ENCODE measurements at places on chromosomes 1 and 21.

DNA sequence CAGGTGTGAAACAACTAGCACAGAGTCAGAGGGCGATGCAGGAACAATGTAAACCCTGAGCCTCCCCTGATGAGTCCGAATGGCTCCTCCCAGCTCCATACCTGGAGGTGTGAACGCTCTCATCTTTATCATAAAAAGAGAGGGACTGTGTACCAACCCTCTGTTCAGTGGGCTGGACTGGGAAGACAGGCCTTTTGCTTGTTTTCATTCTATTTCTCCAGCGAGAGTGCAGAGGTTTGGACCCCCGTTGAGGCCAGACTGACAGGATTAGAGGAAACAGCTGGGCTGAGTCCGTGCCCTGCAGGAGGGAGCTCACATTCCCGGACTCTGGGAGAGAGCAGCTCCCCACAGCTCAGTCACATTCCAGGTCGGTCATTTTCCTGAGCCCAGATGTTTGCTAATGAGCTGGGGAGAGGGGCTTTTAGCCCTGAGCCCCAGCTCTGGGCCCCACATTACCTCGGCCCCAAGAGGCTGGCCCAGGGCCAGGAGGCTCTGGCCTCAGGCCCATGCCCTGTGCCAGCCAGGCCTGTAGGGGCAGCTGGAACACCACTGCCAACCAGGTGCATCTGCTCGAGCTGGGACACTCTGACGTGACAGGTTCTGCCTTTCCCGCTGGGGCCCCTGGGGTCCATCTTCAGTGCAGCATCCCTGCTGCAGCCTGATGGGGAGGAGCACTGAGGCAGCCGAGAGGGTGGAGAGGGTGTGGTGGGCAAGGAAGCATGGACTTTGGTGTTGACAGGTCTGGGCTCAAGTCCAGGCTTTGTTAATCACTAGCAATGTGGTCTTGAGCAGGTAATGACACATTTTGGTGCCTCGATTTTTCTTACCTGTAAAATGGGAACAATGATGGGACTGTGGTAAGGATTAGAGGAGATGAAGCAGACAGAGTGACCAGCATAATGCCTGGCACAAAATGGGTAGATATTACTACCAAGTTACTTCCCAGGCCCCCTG, 3.5 kb upstream of the NBL1 start:
- DNase-seq = no peak

- DNase-seq = no peak
Measured at GRCh38 chr1:4305526-4306301, 348.7 kb upstream of the AJAP1 start.

DNA sequence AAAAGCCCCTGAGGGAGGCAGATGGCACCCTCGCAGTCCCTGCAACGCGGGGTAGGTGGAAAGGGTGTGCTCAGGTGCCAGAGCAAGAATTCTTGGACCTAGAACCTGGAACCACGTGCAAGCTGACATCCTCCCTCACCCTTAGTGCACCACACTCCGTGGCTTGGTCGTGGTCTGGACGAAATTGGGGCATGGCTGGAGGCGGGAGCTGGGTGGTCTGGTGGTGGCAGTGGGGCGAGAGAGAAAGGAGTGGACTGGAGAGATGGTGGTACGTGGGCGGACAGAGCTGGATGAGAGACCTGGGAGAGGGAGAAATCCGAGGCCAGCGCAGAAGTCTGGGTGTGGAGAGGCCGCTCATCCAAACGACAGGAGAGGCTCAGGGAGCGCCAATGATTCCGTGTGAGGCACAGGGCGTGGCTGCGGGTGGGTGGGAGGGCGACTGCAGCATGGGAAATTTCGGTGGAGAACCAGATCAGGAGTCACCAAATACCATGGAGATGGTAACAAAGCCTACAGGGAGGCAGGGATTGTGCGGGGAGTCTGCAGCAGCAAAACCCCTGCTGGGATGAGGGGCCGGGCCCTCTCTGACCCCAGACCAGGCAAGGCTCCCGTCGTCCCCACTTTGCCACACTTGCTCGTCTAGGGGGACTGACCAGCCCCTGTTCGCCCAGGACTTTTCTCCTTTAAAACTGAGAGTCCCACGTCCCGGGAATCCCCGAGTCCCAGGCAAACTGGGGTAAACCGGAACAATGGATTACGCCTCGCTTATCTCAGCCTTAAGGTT, 31.9 kb downstream of the CDCP2 start:
- no peak for DNase-seq

DNA sequence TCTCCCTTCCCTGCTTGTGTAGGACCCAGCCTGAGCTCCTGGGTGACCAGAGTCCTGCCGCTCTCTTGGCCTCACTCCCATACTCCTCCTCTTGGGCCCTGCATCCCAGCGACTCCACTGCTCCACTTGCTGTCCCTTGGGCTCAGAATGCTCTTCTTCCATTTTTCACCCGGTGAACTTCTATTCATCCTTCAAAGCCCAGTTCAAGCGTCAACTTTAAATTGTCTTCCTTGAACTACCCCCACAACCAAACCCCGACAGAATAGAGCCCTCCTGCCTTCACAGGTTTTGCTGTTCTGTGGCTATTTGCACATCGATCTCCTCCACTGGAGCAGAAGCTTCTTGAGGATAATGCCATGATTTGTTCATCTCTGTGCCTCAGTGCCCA, 215.4 kb upstream of the EDN2 start:
- DNase-seq = no peak

DNA sequence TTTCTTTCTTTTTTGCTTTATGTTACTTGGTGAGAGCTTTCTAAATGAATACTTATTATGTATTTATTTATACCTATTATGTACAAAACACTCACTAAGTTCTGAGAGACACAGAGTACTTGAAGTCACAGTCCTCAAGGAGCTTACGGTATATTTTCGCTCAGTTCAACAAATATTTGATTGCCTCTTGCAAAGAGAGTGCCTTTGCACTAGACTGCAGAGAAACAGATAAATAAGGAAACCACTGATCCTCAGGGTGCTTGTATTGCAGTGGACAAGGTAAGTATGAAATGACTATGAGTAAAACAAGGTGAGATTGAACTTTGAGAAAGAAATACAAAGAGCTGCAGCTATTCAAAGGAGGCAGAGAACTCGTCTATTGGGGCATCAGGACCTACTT, 123.3 kb downstream of the C1orf21 start:
- no peak for DNase-seq

DNA sequence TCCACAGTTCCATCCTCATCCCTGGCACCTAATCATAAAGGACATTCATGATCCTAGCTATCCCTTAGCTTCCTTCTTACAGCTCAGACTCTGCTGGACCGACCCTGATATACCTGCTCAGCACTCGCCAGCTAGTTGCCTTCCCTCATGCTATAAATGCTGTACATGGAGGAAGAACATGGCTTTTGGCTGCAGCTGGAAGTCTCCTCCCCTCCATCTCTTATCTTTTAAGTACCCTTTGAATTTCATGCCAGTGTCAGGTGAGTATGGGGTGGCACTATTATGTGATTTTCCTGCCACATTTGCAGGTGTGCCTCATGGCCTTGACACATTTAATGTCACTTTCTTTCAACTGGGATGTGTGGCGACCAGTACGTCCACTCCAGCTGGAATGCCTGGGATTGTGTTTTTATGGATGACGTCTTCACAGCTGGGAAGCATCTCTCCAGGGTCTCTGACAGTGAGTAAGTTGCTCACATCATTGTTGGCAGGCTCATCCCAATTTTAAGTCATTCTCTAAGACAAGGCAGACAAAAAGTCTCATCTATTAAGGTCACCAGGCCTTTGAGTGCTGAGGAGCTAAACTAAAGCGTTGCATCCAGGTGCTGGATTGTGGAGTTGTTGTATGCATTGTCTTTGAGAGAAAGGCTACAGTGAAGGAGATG, 43.4 kb downstream of the RUNX1 start:
- DNase-seq = no peak

DNA sequence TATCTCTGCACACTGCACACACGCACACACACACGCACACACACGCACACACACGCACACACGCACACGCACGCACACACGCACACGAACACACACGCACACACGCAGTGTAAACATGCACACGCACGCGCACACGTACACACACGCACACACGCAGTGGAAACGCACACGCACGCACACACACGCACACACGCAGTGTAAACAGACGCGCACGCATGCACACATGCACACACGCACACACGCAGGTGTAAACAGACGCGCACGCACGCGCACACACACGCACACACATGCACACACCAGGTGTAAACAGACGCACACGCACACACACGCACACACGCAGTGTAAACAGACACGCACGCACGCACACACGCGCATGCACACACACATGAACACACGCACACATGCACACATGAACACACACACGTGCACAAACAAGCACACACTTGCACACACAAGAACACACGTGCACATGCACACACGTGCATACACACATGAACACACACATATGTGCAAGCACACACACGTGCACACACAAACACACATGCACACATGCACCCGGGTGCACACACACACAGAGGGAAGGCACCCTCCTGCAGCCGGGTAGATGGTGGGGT, 45.2 kb downstream of the PRDM16 start:
- DNase-seq = no peak

DNA sequence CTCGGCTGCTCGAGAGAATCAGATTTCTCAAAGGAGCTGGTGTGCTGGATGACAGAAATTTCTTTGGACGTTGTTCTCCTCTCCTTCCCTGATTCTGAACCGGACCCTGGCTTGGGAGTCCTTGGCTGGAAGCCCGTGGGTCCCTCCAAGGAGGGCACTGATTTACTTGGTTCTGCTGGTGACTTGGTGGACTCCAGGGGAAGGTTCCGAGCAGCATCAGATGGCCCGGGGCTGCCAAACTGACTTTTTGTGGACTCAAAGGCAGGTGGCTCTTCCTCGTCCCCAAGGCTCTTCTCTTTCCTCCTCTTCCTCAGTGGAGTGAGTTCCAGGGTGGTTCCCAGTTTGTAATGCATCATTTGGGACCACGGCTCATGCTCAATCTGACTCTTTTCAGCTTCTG, 97.9 kb upstream of the EDN2 start:
- DNase-seq = no peak

DNA sequence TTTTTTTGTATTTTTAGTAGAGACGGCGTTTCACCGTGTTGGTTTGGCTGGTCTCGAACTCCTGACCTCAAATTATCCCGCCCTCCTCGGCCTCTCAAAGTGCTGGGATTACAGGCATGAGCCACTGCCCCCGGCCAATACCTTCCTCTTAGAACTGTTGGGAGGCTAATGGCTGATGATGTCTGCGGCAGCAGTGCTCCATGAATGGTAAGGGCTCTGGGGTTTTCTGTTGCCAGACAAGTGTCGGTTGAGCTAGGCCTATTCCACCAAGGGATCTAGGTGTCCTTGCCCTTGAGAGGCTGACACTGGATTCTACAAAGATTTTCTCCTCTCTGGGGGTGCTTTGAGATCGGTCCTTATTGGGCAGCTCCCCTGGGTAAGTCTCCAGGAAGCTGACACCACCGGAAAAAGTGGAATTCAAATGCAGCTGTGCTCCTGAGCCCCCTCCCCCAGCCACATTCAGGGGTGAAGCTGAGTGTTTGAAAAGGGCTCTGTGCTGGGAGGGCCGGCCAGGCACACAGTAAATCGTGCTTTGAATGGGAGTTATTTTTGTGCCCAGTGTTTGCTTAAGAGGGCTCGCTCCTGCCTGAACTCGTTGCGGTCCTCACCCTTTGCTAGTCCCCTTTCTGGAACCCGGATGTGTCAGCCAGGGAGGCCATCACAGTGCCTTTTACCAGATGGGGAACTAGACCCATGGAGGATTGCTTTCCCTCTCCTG, 5.2 kb downstream of the SOX13 start:
- DNase-seq = no peak

GRCh38 chr1:161111117-161111516, 6.7 kb downstream of the PFDN2 start:
- no peak for DNase-seq

DNA sequence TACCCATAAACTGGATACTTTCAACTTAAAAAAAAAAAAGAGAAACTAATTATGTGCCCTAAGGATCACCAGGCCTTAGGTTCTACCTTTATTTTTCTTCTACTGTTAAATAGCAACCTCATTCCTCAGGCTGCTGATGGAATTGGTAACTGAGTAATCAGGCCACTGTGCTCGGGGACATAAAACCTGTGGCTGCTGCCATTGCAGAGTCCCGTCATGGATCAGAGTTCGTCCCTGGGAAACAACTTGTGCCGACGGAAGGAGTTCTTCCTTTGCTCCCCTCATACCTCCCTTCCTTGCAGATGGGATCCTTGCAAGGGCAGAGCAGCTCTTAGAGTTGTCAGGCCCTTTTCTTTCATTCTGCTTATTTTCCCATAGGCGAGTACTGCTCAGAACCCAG, 123.6 kb downstream of the PBX1 start:
- DNase-seq = no peak

GRCh38 chr1:29420202-29420601, 183.9 kb downstream of the PTPRU start:
- no peak for DNase-seq

- no peak for DNase-seq
Measured at GRCh38 chr1:225769687-225770086, 7.9 kb upstream of the SRP9 start.

DNA sequence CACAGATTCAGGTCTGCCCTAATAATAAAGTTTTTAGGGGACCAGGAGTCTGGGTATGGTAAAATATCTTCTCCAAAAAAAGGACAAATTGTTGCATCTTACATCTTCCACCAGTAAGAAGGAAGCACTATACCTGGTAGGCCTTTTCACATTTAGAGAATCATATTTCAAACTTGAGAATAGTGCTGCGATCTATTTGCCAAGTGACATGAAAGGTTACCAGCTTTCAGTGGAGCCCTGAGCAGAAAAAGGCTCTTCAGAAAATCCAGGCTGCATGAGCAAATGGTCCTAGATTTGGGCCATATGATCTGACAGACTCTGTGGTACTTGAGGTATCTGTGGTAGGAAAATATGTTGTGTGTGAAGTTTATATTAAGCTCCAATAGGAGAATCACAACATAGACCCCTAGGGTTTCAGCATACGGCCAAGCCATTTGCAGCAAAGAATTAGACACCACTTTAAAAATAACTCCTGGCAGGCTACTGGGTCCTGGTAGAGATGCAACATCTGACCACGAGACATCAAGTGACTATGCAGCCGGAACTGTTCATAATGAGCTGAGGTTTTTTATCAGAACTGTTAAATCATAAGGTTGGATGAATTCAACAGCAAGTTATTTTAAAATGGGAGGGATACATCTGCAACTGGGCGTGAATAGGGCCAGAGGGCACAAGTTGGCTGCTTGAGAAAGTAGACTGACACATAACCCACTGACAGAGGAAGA, 38.6 kb upstream of the CCDC190 start:
- DNase-seq = no peak
